ENCODE measurements at places on chromosomes 12 and 14.

DNA sequence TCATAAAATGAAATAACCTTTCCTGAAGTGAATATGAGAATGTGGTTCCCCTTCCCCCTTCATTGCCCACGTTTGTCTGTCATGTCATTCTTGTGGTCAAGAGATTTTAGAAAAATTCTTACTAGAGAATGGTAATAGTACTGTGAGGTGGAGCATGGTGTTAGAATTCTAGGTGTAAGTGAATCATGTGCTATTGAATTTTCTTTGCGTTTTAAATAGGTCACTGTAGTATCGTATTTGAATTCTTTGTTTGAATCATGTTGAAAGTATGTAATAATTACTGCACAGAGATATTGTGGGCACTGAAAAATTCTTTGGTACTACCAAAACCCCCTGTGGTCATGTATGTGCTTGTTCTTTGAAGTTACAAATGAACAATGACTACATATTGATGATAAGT lies 49.9 kb downstream of the FUT8 start:
- DNase-seq = peak; percentile 73

- DNase-seq = peak; percentile 47
Measured at GRCh38 chr12:115437061-115437567, 753.1 kb upstream of the TBX3 start.

- no peak for DNase-seq
Measured at GRCh38 chr12:58086930-58087329, 145.6 kb downstream of the ATP23 start.

DNA sequence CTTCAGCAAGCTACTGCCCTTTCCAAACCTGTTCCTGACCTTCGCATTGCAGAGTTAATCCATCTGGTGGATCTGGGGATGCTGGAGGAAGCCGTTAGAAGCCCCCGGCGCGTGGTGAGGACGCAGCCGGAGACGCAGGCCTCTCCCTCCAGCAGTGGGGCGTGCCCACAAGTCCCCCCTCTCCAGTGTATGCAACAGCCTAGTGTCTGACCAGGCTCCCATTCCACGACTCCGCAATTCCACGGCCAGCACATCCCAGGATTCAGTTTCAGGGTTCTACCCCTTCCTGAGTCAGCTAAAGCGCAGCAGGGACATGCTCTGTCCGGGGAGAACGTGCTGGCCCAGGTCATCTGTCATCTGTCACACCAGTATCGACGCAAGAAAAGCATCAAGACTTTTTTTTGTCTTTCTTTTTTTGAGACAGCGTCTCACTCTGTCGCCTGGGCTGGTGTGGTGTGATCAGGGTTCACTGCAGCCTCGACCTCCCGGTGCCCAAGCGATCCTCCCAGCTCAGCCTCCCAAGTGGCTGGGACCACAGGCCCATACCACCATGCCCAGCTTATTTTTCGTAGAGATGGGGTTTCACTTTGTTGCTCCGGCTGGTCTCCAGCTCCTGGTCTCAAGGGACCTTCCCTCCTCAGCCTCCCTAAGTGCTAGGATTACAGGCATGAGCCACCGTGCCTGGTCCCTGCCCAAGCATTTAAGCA lies 8.0 kb upstream of the DYNC1H1 start:
- DNase-seq = no peak

- no peak for DNase-seq
Measured at GRCh38 chr12:31007153-31007495, 66.5 kb upstream of the DDX11 start.

GRCh38 chr14:33444136-33444535 lies 505.5 kb downstream of the NPAS3 start:
- no peak for DNase-seq

DNA sequence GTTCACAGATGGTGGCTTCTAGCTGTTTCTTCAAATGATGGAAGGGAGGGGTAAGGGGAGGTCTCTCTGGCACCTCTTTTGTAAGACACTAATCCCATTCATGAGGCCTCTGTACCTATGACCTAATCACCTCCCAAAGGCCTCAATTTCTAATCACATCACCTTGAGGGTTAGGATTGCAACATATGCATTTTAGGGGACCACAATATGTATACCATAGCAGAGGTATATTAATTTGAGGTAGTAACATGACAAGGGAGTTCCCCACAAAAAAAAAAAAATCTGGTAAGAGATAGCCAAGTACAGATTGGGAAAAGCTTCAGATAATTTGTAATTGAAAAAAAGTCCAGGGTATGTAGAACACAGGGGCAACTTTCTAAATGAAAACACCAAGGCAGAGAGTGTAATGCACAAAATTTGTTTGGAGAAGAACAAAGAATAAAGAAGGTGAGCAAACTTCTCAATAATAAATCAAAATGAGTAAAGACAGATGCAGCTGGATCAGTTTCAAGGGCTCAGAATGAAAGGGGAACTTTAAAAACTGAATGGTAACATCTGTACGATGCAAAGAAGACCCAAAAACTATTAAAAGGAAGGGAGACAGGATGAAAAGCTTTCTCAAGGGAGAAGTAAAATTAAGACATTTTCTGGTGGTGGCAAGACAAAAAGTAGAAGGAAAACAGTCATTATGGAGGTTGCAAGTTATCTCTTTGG lies 125.5 kb upstream of the DCN start:
- DNase-seq = no peak

DNA sequence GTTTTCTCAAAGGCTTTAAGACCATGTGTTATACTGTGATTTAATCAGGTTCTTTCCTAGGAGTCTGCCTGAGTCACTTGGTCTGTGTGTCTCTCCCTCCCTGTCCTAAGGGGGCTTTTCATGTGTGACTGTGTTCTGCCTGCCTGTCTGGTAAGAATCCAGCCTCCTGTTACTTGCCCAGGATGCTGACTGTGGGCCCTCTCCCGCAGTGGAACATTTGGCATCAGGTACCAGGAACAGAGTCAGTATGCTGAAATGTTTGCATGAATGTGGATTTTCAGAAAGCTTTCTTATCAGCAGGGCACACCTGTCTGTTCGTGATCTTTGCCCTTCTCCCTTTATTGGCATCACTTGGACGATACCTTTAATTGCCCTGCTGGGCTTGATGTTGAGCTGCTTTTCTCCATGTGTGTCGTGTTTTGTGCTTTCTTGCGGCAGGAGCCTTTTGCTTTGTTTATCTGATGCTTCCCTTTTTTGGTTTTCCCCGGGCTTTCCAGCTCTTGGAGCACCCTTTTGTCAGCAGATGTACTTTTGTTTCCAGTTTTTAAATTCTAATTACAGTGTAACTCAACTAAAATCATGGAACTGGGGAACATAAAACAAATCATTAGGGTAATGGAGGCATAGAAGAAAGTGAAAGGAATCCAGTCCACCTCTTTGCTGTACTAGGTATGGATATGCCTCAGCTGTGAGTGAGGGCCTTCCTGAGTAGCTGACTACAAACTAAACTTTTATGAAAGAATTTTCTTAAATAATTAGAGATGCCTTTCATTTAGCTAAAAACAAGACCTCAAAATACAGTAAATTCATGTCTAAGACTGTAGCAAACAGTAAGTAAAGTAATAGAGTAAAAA lies 72.5 kb downstream of the TRAF3 start:
- DNase-seq = peak; percentile 16

- DNase-seq = no peak
Measured at GRCh38 chr12:14460212-14460841, 94.8 kb downstream of the ATF7IP start.

DNA sequence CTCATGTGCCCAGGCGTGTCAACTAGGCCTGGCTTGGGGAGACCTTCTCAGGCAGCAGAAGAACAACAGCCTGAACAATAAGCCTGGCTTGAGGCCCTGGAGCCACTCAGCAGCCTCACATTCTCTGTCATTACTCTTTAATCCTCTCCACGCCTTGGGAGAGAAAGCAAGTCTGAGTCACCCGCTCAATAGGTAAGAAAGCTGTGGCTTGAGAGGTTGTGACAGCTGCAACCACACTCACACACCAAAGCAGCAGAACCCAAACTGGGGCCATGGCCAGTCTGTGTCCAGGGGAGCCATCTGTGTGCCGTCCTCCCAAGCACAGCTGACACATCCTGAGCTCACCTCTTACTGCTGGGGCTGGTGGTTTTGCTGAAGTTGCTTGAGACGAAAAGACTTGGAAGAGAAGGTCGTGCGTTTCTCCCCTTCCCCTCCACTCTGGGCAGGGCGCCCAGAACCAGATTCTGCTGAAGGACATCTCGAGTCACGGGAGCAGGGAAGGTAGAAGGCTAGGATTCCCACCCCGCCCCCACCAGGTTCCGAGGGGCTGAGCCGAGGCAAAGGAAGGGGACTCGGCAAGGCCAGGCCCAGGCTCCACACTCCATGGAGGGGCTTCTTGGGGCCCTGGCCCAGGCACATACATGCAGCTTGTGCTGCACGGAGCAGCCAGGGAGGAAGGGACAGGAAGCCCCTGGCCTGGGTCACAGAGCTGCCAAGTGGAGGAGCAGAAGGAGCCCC lies 5.5 kb downstream of the TMEM63C start:
- DNase-seq = peak; percentile 21

- DNase-seq = peak; percentile 46
Measured at GRCh38 chr12:7729746-7730145, 17.4 kb downstream of the CLEC4C start.

DNA sequence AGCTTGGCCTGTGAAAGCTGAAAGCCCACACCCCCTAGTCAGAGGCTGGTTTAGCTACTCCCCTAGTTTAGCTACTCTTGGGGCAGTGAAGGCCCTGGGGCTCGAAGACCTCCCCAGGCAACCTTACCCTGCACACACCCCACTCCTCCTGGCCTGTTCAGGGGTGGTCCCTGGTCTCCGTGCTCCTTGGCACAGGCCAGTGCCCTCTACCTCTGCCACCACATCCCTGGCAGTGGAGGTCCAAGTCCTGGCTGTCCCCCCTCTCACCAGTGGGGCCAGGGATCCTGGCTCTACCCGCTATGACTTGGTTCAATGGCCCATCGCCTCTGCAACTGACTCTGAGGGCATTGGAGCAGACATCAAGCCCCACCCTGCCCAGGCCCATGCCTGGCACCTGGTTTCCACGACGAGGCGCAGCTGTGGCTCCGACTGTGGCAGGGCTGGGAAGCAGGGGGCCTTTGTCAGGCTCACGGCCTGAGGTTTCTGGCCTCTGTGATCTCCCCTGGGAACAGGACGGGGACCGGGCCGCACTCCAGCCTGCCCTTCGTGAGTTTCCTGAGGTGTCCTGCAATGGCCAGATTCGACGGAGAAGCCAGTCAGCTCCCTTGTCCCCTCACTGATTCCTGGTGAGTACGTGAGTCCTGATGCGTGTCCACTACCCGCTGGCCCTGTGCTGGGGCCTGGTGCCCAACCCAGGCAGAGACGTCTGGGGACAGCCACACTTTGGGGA lies 5.7 kb downstream of the TMEM121 start:
- no peak for DNase-seq

- DNase-seq = no peak
Measured at GRCh38 chr12:130711756-130712155, 4.3 kb downstream of the RIMBP2 start.

- DNase-seq = peak; percentile 88
Measured at GRCh38 chr12:46608431-46609272, 217.1 kb downstream of the SLC38A4 start.

- DNase-seq = no peak
Measured at GRCh38 chr12:107557026-107557425, 128.6 kb upstream of the PWP1 start.

GRCh38 chr14:105325716-105326567 lies 11.4 kb downstream of the PACS2 start:
- no peak for DNase-seq

DNA sequence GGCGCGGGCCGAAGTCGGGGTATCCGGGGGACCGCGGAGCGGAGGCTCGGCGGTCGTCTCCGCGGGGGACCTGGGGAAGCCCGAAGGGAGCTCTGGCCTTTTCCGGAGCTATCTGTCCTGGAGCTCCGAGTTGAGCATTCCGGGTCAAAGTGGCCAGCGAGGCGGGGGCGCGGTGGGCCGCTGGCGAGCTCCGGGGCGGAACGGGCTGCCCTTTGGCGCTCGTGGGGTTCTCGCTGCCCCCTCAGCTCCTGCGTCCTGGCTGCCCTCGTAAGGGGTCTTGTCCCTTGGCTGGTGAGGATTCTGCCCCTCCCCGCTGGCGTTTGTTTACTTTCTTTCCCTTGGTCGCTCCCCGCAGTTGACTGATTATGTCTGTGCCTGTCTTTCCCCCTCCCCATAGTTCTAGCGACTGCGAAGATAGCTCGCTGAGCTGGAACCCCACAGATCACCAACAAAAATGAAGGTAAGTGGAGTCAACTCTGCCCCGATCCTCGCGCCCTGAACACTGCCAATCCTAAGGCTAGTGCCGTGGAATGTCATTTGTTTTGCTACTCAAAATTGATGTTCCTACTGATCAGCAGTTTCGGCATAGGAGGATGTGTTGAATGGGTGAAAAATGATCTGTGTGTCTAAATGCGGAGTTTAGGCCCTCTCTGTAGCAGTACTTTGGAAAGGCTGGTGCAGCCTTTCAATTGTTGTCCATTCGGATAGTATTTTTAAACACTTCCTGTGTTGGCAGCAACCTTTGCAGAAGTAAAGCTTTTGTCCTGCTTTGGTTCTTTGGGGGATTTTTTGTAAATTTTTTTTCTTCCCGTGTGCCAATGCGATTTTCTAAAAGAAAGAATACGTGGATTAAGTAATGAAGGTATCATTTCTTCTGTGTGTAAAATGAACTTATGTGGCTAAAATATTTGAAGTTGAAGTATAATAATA lies 1.3 kb downstream of the ARID4A start:
- no peak for DNase-seq

DNA sequence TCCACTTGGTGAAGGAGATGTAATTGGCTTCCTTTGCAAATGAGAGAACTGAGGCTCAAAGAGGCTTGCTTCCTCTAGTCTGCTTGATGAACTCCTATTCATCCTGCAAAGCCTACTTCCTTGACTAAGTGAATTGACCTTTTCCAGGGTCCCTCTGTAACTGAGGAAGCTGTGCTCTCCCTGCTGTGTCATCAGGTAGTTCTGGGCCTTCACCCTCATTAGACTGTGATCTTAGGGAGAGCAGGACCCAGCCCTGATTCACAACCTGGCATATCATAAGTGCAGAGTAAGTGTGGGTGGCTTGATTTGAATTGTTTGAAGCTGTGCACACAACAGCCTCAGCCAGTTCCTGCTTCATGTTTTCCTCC lies 16.3 kb downstream of the ASB2 start:
- no peak for DNase-seq

- peak; percentile 50 for DNase-seq
Measured at GRCh38 chr12:59093073-59093772, 172.9 kb upstream of the LRIG3 start.

GRCh38 chr14:85516239-85517113 lies 13.5 kb upstream of the FLRT2 start:
- peak; percentile 94 for DNase-seq
